ENCODE measurements at places on chromosomes 1 and 21.

DNA sequence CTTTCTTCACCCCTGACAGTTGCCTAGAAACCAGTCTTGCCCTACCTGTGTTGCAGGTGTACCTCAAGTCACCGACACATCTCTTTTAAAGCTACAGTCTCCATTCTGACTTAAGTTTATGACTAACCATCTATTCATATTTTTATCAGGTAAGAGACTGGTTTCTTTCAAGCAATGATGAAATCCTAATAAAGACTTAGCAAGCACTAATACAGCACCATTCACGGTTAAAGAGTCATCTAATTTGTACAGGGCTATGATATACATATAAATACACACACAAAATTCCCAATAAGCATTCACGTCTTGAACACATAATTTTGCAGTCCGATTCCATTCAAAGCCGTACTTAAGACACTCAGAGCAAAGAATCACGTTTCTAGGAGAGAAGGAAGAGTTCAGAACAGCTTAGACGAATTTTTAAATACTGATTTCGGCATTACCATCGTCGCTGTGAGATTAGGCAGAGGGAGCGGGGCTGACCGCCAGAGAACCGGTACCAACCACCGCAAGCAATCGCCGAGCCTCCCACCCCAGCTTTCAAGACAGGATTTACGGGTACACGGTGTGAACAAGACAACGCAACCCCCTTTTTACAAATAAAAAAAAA lies 943 bp downstream of the ERRFI1 start:
- DNase-seq, result no peak

DNA sequence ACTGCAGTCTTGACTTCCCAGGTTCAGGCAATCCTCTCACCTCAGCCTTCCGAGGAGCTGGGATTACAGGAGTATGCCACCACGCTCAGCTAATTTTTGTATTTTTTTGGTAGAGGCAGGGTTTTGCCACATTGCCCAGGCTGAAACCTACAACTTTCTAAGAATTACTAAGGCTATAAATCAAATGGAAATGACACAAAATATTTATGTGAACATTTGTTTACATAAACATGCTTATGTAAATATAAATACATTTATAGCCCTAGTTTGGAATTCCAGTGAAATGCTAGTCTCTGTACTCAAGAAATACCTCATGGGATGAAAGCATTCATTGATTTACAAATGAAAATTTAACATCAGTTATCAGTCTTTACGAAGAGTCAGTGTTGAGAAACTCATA lies 47.8 kb downstream of the NVL start:
- DNase-seq, result no peak

GRCh38 chr21:27722095-27722494 lies 755.2 kb upstream of the ADAMTS5 start:
- DNase-seq, result no peak

DNA sequence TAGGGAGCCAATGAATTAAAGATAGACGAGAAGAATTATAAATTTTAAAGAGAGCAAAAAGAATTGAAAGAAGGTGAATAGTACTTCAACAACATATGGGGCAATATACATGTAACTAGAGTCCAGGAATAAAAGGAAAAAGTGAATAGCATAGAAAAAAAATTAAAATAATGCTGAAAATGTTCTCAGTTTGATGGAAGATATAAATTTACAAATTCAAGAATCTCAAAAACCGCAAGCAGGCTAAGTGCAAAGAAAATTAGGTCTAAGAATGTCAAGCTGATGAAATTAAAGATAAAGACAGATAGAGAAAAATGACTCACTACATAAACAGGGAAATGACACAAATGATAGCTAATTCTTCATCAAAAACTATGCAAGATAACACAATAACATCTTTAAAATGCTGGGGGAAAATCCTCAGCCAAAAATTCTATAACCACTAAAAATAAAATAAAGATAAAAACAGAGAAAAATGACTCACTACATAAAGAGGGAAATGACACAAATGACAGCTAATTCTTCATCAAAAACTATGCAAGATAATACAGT lies 326.3 kb downstream of the TBX15 start:
- no peak for DNase-seq

GRCh38 chr1:107899655-107900054 lies 65.3 kb downstream of the VAV3 start:
- no peak for DNase-seq

DNA sequence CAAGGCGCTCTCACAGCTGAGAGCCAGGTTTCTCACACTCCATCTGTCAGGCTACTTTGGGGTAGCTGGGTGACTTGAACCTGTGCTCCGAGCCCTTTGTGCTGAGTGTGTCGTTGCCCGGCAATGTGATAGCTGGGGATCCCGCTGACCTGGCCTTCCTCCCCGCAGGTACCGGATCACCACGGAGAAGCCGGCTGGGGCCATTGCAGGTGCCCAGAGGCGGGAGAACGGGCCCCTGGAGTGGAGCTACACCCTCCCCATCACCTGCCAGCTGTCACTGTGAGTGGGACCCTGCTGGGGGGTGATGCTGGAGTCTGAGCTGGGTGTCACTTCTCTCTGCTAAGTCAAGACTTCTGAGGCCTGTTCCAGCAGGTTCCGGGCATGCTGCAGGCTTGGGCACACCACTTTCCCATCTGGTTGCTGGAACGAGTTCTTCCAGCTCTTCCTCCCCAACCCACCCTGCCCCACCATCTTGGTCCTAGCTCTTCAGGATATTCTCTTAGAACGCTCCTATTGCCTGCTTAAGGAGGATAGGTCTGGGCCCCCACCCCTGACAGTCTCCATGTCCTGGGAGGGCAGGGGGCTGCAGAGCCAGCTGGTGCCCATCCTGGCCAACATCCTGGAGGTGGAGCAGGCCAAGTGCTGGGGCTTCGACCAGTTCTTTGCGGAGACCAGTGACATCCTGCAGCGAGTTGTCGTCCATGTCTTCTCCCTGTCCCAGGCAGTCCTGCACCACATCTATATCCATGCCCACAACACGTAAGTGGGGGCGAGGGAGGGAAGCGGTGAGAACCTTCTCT lies 7.5 kb downstream of the IKBKE start:
- no peak for DNase-seq

Data from GM19239 (cell line).